RPMI8226 (cell line): ENCODE measurements at places on chromosomes 3 and 15.

GRCh38 chr3:49260806-49261324, 16.2 kb downstream of the C3orf62 start:
- DNase-seq: no peak

DNA sequence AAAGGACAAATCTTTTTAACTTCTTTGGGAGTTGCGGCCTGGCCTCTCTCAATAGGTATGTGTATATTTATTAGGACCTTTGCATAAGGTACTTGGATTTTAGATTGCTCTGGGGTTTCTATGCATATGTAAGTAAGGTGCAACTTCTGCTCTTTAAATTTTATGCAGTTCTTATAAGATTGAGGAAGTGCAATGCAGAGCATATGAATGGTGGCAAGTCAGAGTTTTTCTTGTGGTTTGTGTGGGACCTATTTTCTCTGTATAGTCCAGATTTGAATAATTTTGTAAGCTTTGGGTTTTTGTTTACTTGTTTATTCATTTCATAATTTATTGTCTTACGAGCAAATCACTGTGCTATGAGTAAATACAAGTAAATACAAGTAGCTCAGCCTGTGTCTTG, 101.5 kb downstream of the ATG7 start:
- no peak for DNase-seq

DNA sequence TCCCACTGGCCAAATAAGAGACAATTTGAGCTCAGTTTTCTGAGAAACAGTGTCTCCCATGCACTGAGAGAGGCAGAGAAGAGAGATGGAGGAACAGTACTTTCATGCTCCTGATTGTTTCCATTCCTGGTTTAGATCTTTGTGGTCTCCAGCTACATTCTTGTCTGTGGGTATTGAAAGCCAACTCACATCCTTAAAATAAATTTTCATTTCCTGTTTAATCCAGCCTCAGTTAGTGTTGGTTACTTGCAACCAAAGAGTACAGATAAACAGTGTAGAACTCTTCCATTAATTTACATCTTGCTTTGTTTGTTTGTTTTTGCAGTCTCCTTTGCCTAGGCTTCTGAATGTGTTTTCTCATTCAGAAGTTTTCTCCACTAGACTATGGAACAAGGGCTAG, 123.7 kb upstream of the CLSTN2 start:
- no peak for DNase-seq

- DNase-seq: no peak
Observed at GRCh38 chr3:196920733-196921132, 21.6 kb downstream of the NCBP2 start.

DNA sequence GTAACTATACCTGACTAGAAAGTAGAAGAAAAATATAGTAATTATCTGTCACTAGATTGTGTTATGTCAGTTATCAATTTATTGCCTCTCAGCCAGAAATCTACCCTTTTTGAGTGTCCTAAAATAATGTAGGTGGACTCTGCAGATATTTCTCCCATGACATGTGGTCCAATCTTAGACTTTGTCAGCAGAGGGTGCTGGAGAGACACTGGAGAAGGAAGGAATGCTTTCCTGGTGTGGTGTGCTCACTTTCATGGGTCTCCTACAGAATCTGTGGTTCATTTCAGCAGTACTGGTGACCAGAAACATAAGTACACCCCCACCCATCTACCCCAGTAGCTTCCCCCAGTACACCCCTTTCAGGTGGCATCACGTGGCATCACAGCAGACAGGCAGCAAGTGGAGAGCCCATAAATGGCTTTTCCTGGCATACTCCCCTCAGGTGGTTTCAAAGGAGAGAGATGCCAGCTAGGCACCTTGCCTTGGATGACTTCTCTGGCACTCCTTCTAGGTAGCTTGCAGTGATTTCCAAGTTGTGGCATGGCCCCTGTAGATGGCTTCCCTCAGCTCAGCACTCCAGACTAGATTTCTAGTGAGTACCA, 114.7 kb downstream of the GADL1 start:
- DNase-seq: peak; percentile 20

DNA sequence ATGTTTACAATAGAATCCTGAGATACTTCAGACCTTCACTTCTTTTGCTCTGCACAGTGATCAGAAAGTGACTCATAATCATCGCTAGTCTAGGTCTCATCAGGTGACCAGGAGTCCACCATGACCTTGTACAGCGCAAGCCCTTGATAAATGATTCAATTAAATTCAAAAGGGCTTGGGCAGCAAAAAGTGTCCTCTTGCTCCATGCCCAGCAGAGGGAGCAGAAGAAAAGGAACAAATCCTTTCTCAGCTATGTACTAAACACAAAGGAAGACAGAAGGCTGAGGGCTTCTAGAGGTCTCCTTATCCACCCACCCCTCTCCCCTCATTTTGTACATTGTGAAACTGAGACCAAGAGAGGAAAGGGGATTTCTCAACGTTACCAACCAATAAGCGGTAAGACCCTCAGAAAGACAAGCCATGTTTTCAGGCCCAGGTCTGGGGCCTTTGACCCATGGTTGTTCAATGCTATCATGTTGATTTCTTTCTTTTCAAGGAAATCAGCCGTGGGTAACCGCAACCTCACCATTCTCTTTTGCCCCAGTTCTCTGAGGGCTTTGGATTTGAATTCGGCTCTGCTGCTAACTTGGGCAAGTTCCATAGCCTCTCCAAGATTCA, 74.8 kb downstream of the AQP9 start:
- peak; percentile 64 for DNase-seq

DNA sequence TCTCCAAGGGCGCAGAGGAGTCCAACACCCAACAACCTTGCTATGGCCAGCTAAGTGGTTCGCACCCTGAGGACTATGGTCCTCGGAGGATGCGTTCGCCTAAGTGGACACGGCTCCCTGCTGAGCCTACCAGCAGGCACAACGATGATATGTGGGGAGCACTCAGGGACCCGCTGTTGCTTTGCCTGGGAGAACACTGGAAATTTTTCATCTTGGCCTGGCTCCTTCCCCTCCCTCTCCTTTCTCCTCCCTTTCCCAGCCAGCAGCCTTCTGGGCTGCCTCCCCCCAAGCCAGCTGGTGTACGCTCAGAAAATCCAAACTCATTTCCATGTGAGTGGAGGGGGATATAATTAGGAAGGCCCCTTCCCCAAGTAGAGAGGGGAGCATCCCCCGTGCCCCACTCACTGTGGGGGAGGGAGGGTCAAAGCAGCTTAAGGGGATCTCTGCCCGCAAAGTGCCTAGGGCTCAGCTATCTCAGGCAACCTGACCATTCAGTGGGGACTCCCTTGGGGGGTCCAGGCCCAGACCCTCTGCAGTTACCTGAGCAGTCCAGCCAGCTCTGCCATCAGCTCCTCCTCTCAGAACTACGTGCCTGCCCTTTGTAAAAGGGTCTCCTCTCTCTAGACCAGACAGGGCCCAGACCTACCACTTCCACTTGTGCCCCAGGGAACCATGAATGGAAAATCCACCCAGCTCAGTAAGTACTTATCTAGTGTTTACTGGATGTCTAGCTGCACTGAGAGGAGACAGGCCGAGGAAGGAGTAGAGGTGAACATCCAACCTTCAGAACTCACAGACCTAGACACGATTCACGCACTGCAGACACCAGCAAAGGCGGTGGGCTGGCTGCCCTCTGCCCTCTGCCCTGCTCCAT, 742 bp upstream of the SEMA7A start:
- DNase-seq: no peak

DNA sequence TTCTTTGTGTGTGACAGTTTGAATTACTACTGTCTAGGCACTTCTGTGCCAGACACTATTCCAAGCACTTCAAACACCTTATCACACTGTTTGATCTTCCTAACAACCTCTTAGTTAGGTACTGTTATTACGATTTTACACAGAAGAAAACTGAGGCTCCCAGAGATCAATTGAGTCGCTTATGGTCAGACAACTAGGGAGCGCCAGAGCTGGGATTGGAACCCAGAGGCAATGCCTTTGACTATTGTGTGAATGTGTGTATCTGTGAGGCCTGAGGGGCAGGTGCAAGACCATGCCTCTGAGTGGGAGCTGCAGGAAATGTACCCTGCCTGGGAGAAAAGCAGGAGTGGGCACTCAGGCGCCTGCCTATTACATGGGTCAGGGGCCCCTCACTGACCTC, 1.8 kb downstream of the TRH start:
- no peak for DNase-seq

DNA sequence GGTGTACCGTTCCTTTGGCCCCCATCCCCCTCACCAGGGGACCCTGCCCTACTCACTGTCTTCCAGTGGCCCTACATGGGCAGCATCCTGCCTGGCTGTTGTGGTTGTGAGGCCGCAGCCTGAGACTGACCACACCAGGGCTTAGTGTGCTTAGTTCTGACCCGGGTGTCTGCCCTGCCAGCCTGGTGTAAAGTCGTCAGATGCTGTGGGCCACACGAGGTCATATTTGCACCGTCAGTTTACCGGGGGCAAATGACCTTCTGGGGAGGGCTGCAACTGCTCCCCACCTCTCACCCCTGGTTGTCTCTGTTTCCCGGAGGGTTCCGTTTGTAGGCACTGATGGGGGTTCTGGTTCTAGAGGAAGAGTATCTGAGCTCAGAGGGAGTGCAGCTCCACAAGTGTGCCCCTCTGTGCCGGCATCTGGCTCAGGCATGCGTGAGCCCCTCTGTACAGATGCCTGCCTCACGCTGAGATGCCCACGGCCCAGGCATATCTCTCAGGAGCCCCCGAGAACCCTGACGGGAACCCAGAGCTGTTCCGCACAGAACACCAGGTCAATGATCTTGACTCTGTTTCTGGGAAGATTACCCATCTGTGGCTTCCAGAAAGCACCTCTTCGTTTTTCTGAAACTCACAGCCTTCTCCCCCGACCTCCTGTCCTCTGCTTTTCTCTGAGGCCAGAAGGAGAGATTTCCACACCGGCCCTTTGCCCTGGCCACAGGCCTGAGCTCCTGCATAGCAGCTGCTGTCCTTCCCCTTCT, 19.2 kb downstream of the KLF13 start:
- no peak for DNase-seq

DNA sequence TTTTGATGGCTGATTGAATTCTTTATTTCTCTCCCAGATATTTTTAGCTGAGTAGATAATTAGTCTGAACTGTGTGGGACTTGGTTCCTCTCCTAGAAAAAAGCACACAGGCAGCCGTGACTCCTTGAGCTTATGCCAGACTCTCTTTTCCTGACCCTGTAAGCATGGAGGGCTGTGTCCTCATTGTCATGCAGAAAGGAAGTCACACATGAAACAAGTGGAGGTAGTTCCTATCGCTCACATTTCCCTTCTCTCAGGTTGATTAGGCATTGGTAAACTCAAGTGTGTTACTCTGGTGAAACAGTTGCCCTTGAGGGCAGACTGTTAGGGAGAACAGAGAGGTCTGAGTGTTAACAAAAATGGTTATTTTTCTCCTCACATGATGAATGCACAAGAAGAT, 6.3 kb upstream of the RTP4 start:
- DNase-seq: no peak

- DNase-seq: no peak
Observed at GRCh38 chr15:85578941-85579701, 198.7 kb downstream of the AKAP13 start.

GRCh38 chr3:2950159-2950558, 160.0 kb downstream of the IL5RA start:
- DNase-seq: no peak

DNA sequence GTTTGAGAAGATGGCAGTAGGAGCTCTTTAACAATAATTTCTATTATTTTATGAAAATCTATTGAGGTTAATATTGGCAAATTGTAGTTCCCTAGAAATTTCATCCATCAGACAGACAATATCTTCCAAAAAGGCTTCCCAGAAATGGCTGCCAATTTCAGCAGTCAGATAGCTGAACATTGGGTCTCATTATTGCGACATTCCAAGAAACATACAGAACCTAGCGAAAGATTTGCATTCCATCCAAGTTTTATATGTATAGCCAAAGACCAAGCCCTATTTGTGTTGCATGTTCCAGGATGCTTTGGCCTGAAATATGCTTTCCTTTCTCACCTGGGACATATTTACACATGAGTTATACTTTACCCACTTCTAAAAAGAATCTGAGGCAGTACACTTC, 24.5 kb downstream of the ACP3 start:
- DNase-seq: no peak

GRCh38 chr15:34490417-34491193, 53.0 kb upstream of the GOLGA8A start:
- DNase-seq: no peak

DNA sequence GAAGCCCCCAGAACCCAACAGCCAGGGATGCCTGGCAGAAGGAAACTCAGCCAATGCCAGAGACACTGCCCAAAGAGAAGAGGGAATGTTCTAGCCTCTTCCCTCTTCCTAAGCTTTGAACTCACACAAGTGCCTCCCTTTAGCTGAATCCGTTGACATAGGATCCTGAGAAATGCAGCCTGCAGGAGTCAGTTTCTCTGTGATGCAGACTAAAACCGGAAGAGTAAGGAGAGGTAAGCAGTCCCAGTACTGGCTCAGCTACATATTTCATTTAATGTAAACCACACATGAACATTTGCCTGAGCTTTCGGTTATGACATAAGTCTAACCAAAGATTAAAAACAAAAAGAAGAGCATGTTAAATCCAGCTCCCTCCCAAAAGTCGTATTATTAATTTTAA, 768.7 kb downstream of the TBL1XR1 start:
- no peak for DNase-seq

- DNase-seq: no peak
Observed at GRCh38 chr15:26872206-26872605, 5.3 kb downstream of the GABRA5 start.

DNA sequence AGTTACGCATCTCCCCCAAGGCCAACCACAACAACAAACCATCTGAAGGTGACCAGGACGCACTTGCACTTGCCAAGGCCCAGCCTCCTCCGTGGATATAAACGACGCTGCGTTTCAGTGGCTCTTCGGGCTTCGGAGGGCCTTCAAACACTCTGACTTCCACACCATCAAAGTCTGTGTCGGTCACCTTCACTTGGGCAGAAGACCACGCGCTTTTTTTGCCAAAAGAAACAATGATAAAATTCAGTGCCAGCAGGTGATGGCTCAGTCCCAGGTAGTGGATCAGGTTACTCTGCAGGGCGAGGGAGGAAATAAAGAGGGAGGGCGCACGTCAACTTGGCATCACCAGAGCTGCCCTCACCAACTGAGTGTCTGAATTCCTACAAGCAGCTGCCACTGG, 63.0 kb downstream of the NCEH1 start:
- no peak for DNase-seq

- no peak for DNase-seq
Observed at GRCh38 chr3:33218446-33219174, at the start of gene SUSD5. SUSD5 (minus strand) TSS chr3:33218810; CDS start chr3:33218797, 13 bp downstream.

DNA sequence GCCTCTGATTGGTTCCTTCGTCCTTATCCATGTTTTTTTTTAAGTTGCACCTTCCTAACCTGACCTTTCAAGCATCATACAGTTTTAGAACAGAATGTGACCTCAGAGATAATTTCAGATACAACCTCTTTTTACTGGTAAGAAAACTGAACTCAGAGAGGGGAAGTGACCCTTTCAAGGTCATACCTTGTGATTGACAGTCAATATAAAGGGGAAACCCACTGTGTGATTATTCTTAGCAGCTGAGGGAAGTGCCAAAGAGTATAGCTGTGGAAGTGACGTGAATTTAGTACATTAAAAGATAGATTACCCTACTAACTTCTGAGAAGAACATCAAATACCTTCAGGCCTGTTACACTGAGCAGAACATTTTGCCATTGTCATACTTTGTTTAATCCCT, 319.4 kb downstream of the NEK10 start:
- no peak for DNase-seq

- DNase-seq: no peak
Observed at GRCh38 chr3:25683882-25684281, 19.2 kb upstream of the TOP2B start.
